ENCODE measurements at places on chromosomes 13 and 19. TPM values are rescaled to one million over a fixed set of nuclear protein-coding genes. Genes with fewer than 3 reads are reported as not detected.

DNA sequence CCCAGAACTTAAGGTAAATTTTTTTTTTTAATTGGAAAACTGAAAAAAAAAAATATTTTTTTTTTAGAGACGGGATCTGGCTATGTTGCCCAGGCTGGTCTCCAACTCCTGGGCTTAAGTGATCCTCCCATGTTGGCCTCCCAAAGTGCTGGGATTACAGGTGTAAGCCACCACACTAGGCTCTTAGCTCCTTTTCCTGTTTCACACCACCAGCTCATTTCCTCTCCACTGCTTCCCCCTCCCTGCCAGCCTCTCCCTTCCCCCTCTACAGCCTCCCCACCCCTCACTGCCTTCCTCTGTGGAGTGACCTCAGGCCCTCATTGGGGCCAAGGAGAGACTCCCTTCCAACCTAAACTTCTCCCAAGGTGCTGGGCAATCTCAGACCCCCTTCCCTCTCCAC, 4.2 kb upstream of the GIPR start:
- no peak for DNase-seq

Gene LRG1
- 2.2 TPM for total RNA-seq

DNA sequence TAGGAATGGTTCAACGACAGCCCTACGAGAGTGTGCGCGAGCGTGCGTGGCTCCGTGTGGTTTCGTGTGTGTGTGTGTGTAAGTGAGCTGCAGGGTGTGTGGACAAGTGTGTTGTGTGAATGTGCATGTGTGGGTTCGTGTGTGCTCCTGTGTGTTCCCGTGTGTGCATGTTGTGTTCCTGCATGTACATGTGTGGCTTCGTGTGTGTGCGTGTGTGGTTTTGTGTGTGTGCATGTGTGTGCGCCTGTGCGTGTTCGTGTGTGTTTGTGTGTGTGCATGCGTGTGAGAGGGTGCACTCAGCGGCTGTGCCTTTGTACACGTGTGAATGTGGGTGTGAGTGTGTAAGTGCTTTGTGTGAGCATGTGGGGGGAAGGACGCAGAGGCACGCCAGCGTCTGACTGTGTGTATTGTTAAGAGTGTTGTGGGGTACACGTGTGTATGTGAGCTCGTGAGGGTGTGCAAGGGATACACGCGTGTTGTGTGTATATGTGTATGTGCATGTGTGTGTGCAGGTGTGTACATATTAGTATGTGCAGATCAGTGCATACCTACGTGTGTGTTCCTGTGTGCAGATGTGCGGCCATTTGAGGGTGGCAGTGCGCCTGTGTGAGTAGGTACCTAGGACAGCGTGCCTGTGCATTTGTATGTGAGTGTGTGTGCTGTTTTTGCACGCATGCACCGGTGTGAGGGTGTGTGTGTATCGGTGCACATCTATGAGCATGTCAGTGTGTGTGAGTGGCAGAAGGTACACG, 24.3 kb upstream of the ONECUT3 start:
- DNase-seq = no peak

DNA sequence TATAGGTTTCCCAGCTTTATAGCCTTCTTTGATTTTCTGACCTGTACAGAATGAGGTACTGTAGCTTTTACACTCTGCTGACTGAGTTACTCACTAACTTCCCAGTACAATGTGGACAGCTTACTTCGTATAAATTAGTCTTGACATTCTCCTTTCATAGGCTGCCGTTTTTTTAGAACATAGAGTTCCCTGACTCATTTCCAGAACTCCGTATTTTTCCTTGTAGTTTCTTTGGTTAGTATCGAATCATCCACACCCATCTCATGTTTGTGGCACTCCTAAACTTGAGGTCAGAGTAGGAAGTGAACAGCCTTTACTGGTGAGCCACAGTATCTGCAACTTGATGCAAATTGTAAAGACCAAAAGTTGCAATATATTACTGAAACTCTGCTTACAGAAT, 303.9 kb downstream of the SLITRK5 start:
- no peak for DNase-seq

Gene KIR3DL2
- not detected for total RNA-seq

GRCh38 chr13:98930151-98930591, 47.7 kb downstream of the DOCK9 start:
- DNase-seq = peak; percentile 40

GRCh38 chr13:111503376-111503775, 182.9 kb downstream of the TEX29 start:
- DNase-seq = no peak
